ENCODE measurements at places on chromosomes 5 and 9.

- DNase-seq: no peak
Measured at GRCh38 chr5:34735491-34736426, 79.6 kb downstream of the RAI14 start.

GRCh38 chr9:14769230-14769571, 46.7 kb upstream of the CER1 start:
- peak; percentile 11 for DNase-seq

DNA sequence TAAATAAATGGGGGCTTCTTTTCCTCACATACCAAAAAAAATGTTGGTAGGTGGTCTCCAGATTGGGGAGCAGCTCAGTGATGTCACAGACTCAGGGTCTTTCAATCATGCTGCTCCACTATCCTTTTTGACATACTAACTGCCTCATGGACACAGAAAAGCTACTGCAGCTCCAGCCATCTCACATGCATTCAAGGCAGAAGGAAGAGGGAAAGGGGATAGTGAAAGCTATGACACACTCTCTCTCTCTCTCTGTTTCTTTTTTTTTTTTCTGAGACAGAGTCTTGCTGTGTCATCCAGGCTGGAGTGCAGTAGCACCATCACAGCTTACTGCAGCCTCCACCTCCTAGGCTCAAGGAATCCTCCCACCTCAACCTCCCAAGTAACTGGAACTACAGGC, 7.9 kb upstream of the ADGRD2 start:
- DNase-seq: no peak

- DNase-seq: no peak
Measured at GRCh38 chr5:119080936-119081335, 10.0 kb downstream of the DMXL1 start.

DNA sequence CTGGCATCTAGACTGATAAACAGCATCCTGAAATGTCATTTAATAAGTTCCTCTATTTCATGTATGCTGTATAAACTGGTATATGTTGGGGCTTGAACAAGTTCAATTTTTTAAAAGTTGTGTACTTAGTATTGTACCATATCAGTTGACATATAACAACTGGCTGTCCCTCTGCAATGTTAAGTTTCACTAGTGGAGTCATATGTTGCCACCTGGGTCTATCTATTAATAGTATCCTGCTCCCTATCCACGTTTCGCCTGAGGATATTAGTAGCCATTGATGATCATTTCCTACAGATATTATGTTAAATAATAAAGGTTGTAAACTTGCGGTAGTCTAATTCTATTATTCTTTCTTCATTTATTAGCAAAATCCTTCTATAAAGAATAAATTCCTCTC, 177.6 kb downstream of the RFX3 start:
- no peak for DNase-seq

- no peak for DNase-seq
Measured at GRCh38 chr5:178286226-178287090, 53.9 kb upstream of the PHYKPL start.

- DNase-seq: no peak
Measured at GRCh38 chr5:13501176-13501575, 443.3 kb downstream of the DNAH5 start.

- no peak for DNase-seq
Measured at GRCh38 chr5:58629271-58630159, 46.6 kb downstream of the RAB3C start.

- DNase-seq: no peak
Measured at GRCh38 chr9:131992906-131993657, 86.6 kb downstream of the MED27 start.

GRCh38 chr9:4743131-4743875, 2.3 kb upstream of the AK3 start:
- no peak for DNase-seq

DNA sequence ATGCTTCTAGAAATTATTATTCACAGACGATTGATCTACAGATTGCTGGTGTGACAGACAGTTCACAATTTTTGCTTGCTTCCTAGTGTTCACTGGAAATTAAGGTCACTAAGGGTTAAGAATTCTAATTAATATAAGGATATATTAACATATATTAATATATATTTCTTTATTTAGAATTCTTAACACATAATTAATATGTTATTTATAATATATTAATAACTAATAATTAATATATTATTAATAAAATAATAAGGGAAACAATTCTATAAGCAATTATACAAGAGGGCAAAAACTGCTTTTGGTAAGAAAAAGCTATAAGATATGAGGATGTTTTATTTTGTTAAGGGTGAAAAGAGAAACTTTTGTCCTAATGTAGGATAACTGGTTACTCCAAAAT, 56.3 kb downstream of the PDE6A start:
- DNase-seq: no peak

DNA sequence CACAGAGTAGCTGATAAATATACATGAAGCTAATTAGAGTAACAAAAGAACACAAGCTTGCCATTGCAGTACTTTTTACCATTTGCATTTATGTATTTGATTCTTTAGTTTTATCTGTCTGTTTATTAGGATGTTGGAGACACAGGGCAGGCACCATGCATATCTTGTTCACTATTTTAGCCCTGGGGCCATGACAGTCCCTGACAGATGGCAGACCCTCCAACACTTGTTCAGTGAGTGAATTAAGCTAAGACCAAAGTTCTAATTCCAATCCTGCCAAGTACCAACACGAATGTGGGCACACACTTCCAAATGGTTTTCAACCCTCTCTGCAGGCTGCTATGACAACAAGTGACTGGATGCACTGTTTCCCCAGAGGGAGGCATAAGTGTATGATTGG, 12.0 kb upstream of the RARS1 start:
- no peak for DNase-seq

GRCh38 chr5:93585041-93585766, 2.2 kb downstream of the NR2F1 start:
- DNase-seq: no peak

GRCh38 chr9:136995362-136995761, 1.0 kb downstream of the CLIC3 start:
- no peak for DNase-seq

DNA sequence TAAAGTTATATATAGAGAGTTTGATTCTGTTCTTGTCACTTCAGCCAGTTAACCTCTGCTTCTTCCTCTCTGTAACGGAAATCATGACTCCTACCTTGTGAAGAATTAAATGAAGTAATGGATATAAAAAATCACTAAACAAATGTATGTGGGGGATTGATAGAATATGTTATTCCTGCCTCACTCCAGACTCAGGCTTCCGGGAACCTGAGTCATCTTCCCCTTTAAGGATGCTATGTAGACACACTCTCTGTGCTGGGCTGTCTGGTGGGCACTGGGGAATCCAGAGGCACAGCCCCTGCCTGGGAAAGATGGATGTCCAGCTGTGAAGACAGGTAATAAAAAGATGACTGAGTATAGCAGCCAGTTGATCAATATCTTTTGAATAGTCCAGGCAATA, 77.4 kb downstream of the ZNF618 start:
- DNase-seq: no peak

GRCh38 chr5:154278908-154279307, 88.4 kb downstream of the GALNT10 start:
- no peak for DNase-seq

DNA sequence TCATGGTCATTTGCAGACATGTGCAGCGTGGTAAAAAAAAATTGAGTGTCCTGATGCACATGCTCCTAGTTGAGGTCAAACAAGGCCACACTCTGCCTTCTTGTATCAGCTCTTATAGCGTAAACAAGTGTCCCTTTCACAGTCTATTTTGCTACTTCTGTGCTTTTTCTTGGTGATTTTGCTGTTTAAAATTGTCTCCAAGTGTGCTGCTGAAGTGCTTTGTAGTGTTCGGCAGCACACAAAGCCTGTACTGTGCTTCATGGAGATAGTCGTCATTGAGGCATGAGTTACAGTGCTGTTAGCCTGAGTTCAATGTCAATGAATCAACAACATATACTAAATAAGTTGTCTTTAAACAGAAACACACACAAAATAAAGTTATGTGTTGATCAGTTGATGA, 690.4 kb upstream of the MEF2C start:
- DNase-seq: no peak

DNA sequence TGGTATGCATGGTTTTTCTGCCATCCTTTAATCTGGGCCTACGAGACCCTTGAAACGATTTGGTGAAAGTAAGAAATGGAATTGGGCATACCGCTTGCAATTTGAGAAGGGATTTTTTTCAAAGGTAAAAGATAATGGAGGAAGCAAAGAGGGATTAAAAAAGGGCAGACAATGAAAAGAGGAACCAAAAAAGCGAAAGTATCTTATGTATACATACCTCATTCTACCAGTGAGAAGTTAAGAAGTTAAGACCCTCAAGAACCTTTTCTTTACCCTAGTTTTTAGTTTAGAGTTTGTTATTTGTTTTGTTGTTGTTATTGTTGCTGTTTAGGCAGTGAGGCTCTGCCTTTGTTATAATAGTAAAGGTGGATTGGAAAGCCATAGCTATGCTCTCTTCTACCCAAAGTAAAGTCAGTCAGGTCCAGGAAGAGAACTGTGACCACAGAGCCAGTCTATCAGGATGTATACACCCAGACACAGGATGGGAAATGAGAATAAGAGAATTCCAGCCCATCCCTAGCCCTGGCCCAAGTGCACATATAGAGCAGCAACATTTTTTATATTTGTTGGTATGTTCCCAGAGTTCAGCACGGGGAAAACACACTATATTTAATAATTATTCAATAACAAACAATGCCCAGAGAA, 166.6 kb downstream of the RFX3 start:
- no peak for DNase-seq

- no peak for DNase-seq
Measured at GRCh38 chr9:3239240-3239639, 286.6 kb downstream of the RFX3 start.

GRCh38 chr5:10122076-10122726, 127.5 kb downstream of the ATPSCKMT start:
- no peak for DNase-seq

GRCh38 chr9:20624201-20625002, 2.1 kb upstream of the MLLT3 start:
- peak; percentile 50 for DNase-seq

DNA sequence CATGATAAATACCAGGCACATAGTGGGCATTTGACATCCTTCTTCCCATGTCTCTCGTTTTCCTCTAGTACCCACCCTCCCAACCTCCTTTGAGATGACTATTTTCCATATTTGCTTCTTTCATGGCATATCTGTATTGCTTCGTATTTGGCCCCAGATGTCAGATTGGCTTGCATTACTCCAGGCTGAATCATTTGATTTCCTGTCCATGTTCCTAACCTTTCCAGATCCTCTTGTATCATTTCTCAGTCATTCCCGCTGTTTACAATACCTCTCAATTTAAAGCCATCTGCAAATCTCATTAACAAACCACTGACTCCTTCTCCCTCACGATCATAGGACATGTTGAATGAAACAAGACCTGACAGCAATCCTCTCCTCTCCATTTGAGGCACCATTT, 19.9 kb downstream of the MTX3 start:
- DNase-seq: peak; percentile 26

GRCh38 chr9:132673355-132673754, 3.1 kb downstream of the GTF3C4 start:
- DNase-seq: peak; percentile 70

GRCh38 chr5:58582019-58582802, 664 bp upstream of the RAB3C start:
- DNase-seq: no peak

DNA sequence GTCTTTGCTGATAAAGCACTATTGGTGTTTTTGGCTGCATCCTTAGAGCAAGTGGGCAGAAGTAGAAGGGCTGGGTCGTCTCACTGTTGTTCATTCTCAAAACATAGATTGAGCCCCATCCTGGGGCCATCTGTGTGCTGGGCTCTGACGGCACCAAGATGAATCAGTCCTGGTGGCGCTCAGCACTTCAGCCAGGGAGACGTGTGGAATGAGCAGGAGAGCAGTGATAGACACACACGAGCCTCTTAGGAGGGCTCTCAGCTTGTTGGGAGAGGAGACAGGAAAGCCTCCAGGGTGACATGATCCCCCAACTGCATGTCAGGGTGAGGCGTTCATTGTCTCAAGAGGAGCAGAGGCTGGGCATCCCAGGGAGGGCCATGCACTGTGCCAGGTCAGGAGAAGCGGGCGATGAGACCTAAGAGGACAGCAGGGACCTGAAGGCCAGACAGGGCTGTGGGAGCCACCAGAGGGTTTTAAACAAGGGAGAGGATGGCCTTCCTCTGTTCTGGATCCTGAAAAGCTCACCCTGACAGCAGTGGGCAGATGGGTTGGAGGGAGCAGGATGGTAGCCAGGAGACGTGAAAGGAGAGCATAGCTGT, 115.8 kb downstream of the DAB2IP start:
- DNase-seq: no peak

DNA sequence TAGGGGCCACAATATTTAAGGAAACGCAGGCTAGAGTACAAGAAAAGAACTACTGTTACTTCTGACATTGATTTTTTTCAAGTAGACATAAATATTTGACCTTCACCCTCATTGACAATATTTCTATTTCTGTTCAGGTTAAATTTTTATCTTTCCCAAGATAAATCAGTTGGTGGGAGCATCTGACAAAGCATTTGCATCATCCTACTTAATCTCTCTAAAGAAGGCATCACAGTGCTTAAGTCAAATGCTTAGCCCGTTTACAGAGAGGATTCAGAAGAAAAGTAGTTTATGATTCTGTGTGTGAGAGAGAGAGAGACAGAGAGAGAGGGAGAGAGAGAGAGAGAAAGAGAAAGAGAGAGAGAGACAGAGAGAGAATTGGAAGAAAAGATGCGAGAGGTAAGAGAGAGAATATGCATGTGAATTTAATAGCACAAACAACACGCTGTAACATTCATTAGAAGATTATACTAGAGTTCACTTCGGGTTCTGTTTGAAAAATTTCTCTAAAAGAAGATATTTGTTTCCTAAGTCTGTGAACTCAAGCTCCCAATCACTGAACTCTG, 1093.3 kb upstream of the CDH6 start:
- no peak for DNase-seq

GRCh38 chr9:3742586-3742985, 216.8 kb upstream of the RFX3 start:
- no peak for DNase-seq

DNA sequence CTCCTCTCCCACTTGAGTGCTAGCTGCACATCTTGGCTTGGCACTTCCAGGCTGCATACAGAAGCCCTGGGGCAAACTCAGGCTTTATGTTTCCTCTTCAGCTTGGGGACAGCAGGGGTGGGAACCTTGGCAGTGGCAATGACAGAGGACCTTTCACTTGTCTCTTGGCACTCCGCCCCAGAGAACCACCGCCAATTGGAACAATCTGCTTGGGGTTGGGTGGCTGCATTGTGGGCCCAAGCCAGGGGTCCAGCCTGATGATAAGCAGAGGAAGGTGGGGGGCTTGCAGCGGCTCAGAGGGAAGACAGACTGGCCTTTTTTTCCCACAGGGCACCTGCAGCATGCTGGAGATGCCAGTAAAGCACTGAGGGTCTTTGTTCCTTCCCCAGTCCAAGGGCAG, 179.0 kb upstream of the NMUR2 start:
- DNase-seq: no peak

GRCh38 chr9:86637515-86637914, 283.3 kb upstream of the TUT7 start:
- DNase-seq: peak; percentile 8

- no peak for DNase-seq
Measured at GRCh38 chr9:126240835-126241234, 85.8 kb upstream of the MVB12B start.

Measured in HFFc6 (cell line).